ENCODE measurements at places on chromosomes 3 and 15.
A peak's percentile ranks its signal among the peaks of the same experiment; 100 is the strongest.

DNA sequence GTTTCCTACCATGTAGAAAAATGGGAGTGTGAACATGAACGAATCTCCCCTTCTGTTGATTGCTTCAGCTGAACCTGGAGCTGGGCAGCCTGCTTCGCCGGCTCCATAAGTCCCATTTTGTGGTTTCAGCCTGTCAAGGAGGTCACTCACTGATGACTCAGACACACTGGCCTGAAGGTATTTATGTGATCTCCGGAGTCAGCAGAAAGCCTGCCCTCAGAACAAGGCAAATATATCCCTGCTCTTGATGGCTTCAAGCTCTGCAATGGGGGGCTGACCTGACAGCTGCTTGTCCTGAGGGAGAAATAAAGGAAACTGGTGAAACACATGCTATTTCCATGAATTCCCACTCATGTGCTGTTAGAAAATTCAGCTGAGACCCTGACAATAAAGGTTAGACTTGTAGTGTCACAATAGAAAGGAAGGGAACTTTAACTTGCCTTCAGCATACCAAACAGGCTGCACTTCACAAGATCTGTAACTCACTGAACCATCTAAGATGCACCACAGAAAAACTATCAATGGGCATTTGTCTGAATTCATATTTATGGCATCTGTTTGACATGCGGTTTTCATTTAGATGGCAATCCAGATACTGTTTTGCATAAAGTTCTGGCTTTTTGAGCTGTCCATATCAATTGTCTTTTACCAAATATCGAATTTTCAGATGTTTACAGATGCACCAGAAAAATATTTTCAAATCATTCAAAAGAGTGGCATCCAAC lies 282.0 kb upstream of the VEPH1 start:
- no peak for DNase-seq

- DNase-seq: no peak
Measured at GRCh38 chr3:161171113-161171512, 50.0 kb upstream of the NMD3 start.

- no peak for DNase-seq
Measured at GRCh38 chr3:123140550-123140949, 61.2 kb upstream of the SEC22A start.

DNA sequence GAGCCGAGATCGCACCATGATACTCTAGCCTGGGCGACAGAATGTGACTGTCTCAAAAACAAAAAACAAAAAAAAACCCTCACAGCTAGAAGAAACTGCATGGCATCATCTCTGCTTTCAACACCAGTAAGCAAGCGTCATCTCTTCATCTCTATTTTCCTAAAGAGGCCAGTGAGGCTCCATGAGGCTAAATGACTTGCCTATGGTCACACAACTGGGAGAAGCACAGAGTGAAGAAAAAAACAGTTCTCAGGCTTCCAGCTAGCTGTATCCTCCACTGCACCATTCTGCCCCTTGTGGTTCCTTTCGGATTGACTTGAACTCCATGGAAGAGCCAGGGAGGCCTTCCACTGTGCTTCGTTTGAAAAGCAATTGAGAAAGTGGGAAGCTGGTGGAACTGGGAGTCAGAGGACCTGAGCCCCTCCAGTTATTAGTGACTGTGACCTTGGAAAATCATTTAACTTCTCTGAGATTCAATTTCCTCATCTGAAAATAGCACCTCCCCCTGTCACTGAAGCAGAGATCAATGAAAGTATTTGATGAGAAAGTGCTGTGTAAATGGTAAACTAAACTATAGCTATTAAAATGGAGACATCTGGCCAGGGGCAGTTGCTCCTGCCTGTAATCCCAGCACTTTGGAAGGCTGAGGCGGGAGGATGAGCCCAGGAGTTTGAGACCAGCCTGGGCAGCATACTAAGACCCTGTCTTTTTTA lies 32.1 kb upstream of the DENND4A start:
- DNase-seq: no peak

DNA sequence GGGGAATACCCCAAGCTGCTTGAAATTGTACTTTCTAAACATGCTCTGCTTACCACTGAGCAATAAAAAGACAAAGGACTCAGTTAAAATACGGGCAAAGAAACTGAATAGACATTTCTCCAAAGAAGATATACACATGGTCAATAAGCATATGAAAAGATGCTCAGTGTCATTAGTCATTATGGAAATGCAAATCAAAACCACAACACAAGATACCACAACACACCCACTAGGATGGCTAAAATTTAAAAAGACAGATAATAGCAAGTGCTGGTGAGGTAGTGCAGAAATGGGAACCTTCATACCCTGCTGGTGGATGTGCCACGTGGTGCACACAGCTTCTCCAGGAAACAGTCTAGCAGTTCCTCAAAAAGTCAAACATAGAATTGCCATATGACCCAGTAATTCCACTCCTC lies 21.3 kb downstream of the LRIG1 start:
- DNase-seq: no peak

GRCh38 chr15:89161666-89162065 lies 59.7 kb downstream of the RLBP1 start:
- DNase-seq: no peak

GRCh38 chr3:72523429-72524151 lies 324.7 kb downstream of the SHQ1 start:
- peak; percentile 4 for DNase-seq

Measured in activated naive CD4-positive, alpha-beta T cell (primary cell).